ENCODE measurements at places on chromosomes 3 and 15. TPM values are rescaled to one million over a fixed set of nuclear protein-coding genes. Genes with fewer than 3 reads are reported as not detected.

The ATP2B2 gene
- total RNA-seq: not detected

The PPP1R14D gene
- total RNA-seq: not detected

The FAM219B gene
- total RNA-seq: 29.6 TPM

The GOLGA8R gene
- total RNA-seq: 1.3 TPM

The ADGRG7 gene
- not detected for total RNA-seq

The VEPH1 gene
- total RNA-seq: 24.0 TPM

The TMEM212 gene
- total RNA-seq: not detected

The DCP1A gene
- total RNA-seq: 16.1 TPM

The LCMT2 gene
- total RNA-seq: 3.6 TPM

The FYTTD1 gene
- total RNA-seq: 53.4 TPM

The SEMA5B gene
- under 0.01 TPM for total RNA-seq

The EFCAB12 gene
- total RNA-seq: not detected

The FOXL2 gene
- not detected for total RNA-seq

The TRIM42 gene
- not detected for total RNA-seq

The PDCD10 gene
- total RNA-seq: 56.5 TPM

The LRRC2 gene
- total RNA-seq: under 0.01 TPM

The TF gene
- 0.19 TPM for total RNA-seq

The GABRA5 gene
- total RNA-seq: not detected

The CYP11A1 gene
- not detected for total RNA-seq

The ADCY5 gene
- total RNA-seq: 0.06 TPM

The TMIE gene
- total RNA-seq: 0.16 TPM

The PRRT3 gene
- total RNA-seq: 0.49 TPM

The SNX22 gene
- 0.16 TPM for total RNA-seq

The SYNPR gene
- total RNA-seq: not detected

The PTH1R gene
- total RNA-seq: 0.06 TPM

The FANCD2OS gene
- total RNA-seq: not detected

The RHOA gene
- total RNA-seq: 514 TPM

The LRRC3B gene
- not detected for total RNA-seq

The CFAP44 gene
- 0.97 TPM for total RNA-seq

The ACTRT3 gene
- total RNA-seq: 1.5 TPM

The PRR20G gene
- not detected for total RNA-seq

The PLA2G4D gene
- total RNA-seq: not detected

The CCDC9B gene
- 10.8 TPM for total RNA-seq

The FETUB gene
- not detected for total RNA-seq

The SLC38A3 gene
- 0.13 TPM for total RNA-seq

The ACTC1 gene
- total RNA-seq: 0.49 TPM

The SNX1 gene
- total RNA-seq: 31.4 TPM

The KLF15 gene
- 0.49 TPM for total RNA-seq

The GJD2 gene
- not detected for total RNA-seq

The CCDC39 gene
- total RNA-seq: 0.06 TPM

The CCK gene
- not detected for total RNA-seq

The MEX3B gene
- total RNA-seq: 11.1 TPM

The COLQ gene
- 1.7 TPM for total RNA-seq

The STRA6 gene
- not detected for total RNA-seq

The FES gene
- total RNA-seq: 97.1 TPM

The PAQR9 gene
- total RNA-seq: not detected

The TMOD2 gene
- total RNA-seq: 20.7 TPM

The MNS1 gene
- 0.32 TPM for total RNA-seq

The NEO1 gene
- 0.49 TPM for total RNA-seq

The EID1 gene
- total RNA-seq: 170 TPM

The TEX9 gene
- 0.63 TPM for total RNA-seq

The FAM3D gene
- total RNA-seq: 0.16 TPM

The CFAP92 gene
- total RNA-seq: 0.69 TPM

The CLDN18 gene
- total RNA-seq: not detected

The SLC51B gene
- total RNA-seq: not detected

The RASGRP1 gene
- 0.57 TPM for total RNA-seq

The FEZF2 gene
- not detected for total RNA-seq

The SLC28A2 gene
- not detected for total RNA-seq
